ENCODE measurements at places on chromosomes 6 and 20.

DNA sequence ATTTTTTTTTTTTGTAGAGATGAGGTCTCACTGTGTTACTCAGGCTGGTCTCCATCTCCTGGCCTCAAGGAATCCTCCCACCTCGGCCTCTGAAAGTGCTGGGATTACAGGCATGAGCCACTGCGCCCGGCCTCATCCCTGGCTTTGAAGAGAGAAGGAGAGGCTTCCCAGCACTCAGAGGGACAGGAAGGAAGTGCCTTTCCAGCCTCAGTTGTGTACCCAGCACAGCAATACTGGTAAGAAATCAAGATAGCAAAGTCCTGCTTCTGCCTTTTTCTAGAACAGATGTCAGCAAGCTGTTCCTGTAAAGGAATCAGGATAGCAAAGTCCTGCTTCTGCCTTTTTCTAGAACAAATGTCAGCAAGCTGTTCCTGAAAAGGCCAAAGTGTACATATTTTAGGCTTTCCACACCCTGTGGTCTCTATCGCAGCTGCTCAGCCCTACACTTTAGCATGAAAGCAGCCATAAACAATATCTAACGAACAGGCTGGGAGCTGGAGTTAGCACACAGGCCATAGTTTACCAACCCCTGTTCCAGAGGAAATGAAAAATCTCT lies 6.3 kb upstream of the PLTP start:
- no peak for DNase-seq

DNA sequence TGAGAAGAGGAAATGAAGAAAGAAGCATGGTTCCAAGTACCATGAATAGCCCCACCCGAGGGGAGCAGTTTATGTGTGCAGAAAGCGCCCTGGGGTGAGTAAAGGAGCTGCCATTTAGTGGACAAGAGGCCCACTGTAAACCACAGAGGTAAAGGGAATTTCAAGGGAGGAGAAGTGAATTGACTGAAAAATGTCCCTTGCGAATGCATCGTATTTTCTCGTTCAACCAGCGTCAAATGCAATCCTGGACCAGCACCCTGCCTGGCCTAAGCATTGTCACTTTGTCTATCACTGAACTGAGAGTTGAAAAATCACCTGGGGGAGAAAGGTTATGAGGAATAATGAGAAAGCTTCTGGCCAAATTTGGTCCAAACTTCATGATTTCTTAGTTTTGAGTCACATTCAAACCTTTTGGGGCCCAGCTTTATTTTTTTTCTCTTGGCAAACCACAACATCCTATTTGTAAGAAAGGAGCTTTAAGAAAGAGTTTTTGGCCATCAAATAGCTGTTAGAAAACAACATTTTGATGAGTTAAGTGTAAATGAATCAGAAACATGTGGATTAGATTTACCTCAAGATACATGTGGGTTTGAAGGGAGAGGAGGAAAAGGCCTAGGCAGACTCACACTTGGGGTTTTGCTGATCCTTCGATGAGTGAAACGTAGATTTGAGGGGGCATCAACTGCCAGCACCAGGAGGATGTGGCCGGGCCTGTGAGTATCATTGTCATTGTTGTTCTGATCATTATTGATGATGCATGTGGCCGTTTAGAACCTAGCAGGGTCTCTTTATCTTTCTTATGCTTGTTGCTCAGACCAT lies 214.0 kb downstream of the CLIC5 start:
- DNase-seq: no peak

DNA sequence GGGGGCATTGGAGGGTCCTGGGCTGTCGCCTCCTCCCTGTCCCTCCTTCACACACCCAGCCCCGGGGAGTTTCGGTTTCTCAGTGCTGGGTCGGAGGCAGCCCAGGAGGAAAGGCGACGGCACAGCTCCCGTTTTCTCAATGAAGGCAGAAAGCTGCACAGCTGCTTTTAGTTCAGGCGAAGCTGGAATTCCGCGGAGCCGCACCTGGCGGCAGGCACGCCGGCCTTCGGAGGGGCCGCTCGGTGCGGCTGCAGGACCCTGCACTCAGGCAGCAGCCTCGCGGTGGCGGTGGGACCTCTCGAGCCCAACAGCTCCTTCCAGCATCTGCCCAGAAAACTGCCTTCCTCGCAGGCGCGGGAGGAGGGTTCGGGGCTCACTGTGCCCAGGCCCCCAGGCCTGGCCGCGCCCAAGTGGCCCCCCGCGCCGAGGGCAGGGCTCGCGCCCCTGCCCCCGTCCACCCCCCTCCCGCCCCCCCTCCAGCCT lies 4.6 kb downstream of the FOXQ1 start:
- peak; percentile 44 for DNase-seq

DNA sequence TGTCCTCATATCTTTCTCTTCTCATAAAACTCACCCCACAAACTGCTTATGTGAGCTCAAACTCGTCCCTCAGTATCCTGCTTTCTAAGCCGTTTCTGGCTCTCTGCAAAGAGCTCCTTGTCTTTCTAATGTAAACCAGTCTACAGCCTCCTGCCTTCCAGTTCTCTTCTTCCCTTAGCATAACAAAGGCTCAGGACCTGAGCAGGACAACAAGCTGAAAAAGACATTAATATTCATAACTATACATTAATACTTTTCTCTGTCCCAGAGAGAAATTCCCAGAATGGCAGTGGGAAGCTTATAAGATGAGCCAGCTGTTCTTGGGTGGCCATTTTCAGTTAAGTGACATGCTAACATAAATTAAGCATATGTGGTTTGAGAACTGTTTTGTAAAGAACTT lies 207.0 kb upstream of the TCF21 start:
- no peak for DNase-seq

- DNase-seq: peak; percentile 75
Measured at GRCh38 chr6:158629367-158630221, 14.9 kb downstream of the DYNLT1 start.

DNA sequence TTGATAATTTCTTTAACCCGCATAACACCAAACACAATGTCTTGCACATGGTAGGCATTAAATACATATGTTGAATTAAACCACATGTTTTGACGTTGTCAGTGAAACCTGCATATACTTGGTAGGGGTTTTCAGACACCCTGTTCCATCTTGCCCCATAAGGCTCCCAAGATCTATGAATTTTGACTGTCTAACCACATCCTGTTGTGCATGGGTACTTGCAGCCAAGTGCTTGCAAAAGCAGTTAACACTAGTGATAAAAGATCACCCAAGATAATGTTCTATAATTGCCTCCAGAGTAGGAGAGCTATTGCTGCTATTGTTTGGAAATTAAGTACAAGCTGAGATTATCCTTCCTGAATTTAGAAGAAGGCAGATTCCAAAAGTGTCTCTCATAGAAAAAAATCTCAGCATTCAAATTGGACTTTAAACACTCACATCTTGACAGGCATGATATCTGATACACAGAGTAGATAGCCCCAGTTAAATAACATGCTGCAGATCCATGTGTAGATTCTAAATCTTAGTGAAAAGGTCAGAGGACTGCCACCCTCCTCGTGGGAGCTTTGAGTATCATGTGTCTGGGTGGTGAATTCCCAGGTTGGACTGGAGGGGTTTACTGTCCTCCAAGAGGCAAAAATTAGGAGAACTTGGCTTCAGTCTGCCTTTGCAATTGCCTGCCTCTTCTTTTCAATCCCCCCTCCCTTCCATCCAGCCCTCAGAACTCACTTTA lies 25.8 kb upstream of the CCN6 start:
- no peak for DNase-seq

GRCh38 chr20:24879875-24880274 lies 69.2 kb upstream of the CST7 start:
- no peak for DNase-seq

- DNase-seq: no peak
Measured at GRCh38 chr20:20966171-20966570, 140.0 kb downstream of the LINC00237 start.

DNA sequence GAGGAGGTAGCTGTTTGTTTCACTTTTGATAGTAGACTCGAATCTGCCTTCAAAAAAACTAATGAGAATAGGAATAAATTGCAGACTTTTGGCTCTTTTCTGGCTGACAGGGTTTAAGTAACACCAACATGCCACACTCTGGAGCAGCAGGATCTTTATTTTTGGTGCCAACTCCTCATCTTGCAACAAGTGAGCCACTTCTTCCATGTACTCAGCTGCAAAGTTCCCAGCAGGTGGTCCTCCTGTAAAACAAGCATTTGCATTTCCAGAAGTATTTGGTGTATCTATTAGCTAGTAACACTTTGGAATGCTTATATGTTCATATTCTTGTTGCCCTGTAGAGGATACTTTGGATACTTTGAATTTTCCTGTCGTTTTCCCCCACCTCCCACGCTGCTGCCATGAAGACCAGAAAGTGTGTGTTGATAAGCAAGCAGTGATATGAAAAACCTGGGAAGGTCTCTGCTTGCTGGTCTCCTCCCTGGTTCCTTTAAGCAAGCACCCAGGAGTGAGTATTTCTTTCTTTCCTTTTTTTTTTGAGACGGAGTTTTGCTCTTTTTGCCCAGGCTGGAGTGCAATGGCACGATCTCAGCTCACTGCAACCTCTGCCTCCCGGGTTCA lies 1.0 kb downstream of the ARMH2 start:
- DNase-seq: no peak

GRCh38 chr20:53468587-53468986 lies 125.1 kb downstream of the ZNF217 start:
- no peak for DNase-seq

DNA sequence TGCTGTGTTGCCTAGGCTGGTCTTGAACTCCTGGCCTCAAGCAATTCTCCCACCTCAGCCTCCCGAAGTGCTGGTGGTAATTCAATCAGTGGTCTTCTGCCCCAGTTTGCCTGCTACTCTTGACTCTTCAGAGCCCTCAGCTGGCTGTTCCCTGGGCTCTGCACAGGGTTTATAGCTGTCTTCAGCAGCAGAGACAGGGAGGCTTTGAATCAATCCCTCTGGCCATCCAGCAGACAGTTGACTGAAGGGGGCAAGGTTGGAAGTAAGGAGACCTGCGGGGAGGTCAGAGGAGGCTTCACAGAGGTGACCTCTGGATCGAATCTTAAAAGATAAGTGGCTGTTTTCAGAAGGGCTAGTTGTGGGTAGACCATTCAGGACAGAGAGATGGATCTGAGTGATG lies 26.0 kb upstream of the KIF3B start:
- DNase-seq: no peak

DNA sequence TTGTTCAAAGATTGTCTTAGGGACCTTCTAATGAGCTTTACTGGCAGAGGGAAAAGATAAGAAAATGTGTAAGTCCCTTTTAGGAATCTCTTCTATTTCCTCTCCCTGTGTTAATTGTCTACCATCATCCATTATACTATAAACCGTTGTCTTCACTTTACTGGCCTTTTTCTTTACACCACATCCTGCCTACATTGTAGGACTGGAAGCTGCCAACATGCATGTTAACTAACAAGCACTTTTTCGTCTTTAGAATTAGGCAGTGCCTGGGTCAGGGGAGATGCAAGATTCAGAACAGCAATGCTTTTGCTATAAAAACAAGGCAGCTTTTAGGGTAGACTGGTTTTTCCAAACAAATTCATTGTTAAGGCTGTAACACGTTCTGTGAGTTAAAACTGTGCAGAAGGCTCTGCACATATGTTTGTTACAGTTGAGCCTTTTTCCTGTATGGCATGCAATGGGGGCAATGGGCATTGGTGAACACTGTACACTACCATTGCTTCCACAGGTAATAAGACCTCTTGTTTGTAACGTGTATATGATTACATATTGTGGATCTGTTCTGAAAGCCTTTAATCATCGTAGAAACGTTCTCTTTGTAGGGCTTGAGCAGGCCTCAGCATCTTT lies 10.9 kb upstream of the PKIG start:
- DNase-seq: no peak
